Activated CD8-positive, alpha-beta memory T cell treated with anti-CD3 and anti-CD28 coated beads for 1 hour (primary cell): ENCODE measurements at places on chromosomes 4 and X.

DNA sequence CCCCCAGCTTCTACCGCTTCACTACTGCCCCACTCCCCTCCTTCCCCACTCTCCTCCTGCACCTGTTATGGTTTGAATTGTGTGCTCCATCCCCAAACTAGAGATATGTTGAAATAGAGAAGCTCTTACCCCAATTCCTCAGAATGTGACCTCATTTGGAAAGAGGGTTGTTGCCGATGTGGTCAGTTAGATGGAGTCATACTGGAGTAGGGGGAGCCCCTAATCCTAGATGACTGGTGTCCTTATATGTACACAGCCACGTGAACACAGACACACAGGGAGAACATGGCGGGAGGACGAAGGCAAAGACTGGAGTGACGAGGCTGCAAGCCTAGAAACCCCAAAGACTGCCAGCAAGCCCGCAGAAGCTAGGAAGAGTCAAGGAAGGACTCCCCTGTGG is 84.3 kb downstream of the FHDC1 start:
- no peak for DNase-seq

GRCh38 chrX:132837126-132837525 is 121.3 kb downstream of the HS6ST2 start:
- DNase-seq: no peak

DNA sequence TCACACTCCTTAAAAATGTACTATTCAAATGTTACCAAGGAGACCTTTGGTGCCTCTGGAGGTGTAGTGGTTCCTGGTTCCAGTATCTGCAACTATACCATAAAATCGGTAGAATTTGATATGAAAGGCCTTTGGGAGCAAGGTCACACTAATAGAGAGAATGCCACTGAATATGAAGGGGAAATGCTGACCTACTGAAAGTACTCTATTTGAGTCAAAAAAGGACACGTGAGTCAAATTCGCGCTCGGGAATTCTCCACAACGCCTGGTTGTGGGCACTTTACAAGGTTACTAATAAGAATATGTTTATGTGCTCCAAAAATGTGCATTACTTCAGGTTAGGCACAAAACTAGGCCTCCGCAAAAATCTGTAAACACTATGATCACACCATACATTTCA is 39.5 kb upstream of the RELL1 start:
- DNase-seq: no peak

- no peak for DNase-seq
Measured at GRCh38 chr4:170729236-170729635, 639.5 kb upstream of the AADAT start.

GRCh38 chrX:617891-618290 is 12.7 kb upstream of the SHOX start:
- DNase-seq: no peak

GRCh38 chrX:78452356-78452755 is 124.9 kb upstream of the CYSLTR1 start:
- no peak for DNase-seq

DNA sequence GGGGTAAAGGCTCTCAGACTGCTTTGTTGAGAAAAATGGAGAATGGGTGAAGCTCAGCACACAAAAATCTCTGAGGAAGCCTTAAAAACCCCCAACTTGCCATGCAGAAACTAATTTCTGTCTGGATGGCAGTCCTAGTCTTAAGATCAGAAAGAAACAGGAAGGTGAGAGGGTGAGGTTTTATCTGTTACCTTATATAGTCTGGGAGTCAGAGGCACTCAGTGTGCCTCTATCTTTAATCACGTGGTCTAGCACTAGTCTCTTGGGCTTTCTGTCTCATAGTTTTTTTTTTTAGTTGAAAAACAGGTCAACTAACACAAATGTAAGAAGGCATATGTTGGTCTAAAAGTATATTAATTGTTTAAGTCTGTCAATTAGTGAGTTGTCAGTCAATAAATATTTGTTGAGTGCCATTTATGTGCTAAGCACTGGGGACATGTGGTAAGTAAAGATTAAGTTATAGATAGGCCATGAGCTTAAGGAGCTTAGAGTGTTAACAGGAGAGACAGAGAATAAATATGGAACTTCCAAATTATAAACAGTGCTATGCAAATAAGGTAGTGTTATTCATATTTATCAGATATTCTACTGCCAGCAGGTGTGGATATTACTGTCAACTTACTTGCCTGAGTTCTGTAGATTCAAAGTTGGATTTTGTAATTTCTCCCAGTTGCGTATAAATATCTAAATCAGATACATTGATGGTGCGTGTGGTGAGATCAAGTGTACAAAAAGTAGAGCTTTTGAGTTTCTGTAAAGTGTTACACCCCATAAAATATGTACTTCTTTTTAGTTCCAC is 7.0 kb downstream of the CYBB start:
- no peak for DNase-seq

- no peak for DNase-seq
Measured at GRCh38 chr4:4555916-4556315, 14.1 kb upstream of the STX18 start.

DNA sequence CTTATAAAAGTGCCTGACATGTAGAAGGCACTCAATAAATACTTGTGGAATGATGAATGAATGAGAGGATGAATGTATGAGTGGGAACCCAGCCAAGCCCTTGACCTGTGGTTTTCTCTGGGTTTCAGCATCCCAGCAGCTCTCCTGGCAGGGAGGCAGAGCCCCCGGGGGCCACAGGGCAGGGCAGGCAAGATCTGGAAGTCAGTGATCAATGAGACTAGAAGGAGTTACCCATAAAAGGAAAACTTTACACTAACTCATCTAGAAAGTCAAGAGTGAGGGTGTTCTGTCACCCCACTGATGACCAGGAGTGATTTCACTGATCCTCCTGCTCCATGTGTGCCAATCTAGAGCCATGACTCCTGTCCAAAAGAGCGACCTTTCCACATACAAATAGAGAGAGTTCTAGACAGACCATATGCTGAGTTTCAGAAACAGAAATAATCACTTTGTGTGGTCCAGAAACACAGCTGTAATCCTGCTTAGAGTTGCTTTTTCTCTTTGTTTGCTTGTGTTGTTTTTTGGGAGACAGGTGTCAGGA is 37.4 kb downstream of the MGARP start:
- no peak for DNase-seq

- no peak for DNase-seq
Measured at GRCh38 chr4:80189956-80190677, 7.2 kb upstream of the PRDM8 start.

- DNase-seq: no peak
Measured at GRCh38 chrX:40201329-40201885, 103.6 kb upstream of the BCOR start.

- no peak for DNase-seq
Measured at GRCh38 chr4:11746734-11747133, 318.0 kb upstream of the HS3ST1 start.

GRCh38 chr4:147755561-147756295 is 23.8 kb downstream of the ARHGAP10 start:
- no peak for DNase-seq

DNA sequence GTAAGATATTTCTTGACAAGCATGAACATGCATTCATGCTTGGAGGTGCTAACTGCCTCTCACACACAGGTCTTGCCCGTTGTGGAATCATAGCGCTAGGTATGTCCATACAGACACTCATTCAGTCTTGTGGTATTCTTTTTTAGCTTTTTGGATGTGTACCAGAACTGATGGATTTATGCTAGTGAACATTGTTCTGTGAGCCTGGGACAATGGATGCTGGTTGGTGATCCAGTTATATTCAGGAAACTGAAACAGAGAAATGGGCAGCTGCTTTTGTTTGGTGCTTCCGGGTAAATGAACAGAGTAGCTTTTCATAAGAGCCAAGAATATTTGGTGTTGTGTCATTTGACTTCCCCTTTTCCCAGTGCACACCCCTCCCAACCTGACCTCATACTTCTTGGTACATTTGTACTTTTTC is 78.9 kb upstream of the SLC4A4 start:
- DNase-seq: no peak

- no peak for DNase-seq
Measured at GRCh38 chr4:146333187-146333894, 119.0 kb downstream of the REELD1 start.

- no peak for DNase-seq
Measured at GRCh38 chr4:76905521-76905920, 7.6 kb upstream of the SOWAHB start.

DNA sequence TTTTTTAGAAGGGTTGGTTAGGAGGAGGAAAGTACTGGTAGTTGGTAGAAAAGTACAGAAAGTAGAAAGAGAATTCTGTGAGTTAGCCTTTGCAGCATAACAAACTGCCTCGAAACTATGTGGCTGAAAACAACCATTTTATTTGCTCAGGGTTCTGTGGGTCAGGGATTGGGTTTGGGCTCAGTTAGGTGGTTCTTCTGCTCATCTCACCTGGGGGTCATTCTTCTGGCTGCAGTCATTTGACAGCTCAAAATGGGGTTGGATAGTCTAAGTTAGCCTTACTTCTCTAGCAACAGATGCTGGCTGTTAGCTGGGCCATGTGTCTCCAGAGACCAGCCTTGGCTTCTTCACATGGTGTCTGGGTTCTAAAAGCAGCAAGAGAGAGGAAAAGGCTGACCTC is 119.4 kb downstream of the SMIM20 start:
- DNase-seq: no peak

GRCh38 chr4:88953400-88953799 is 103.6 kb downstream of the FAM13A start:
- no peak for DNase-seq

- DNase-seq: no peak
Measured at GRCh38 chrX:1264556-1264955, 4.1 kb upstream of the CSF2RA start.

- DNase-seq: no peak
Measured at GRCh38 chr4:112520598-112521122, 4.7 kb upstream of the NEUROG2 start.

DNA sequence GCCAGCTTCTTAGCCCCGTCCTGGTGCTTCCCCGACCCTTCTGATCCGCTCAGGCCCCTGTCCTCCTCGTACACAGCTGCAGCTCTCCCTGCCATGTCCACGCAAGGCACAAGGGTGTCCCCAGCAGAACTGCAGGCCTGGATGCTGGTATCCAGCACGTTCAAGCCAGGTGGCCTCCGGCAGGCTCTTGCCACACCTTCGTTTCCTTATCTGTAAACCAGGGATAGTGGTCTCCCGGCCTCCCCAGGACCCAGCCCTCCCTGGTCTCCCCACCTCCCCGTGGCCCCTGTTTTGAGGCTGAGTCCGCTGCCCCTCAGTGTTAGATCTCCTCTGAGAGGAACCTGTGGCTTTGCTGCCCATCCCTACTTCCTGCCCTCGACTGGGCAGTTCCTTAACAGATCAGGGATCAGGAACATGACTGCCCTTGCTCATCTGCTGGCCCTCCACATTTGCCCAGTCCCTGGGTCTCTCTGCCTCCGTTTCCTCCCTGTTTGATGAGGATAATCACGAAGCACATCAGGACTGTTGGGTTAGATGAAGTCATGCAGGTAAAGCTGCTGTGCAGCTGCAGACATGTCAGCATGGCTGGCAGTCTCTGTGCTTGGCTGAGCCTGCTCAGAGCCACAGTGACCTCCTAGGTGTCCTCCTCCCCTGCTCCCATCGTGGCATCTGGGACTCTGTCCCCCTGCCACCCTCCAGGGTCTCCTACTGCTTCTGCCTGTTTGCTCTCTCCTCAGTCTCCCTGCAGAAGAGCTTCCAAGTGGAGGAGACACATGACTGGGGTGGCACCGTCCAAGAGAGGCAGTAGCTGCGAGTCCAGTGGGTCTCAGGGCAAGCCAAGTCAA is 32.9 kb downstream of the PIGG start:
- DNase-seq: no peak

GRCh38 chrX:100674705-100675104 is 30.7 kb downstream of the SRPX2 start:
- DNase-seq: no peak

DNA sequence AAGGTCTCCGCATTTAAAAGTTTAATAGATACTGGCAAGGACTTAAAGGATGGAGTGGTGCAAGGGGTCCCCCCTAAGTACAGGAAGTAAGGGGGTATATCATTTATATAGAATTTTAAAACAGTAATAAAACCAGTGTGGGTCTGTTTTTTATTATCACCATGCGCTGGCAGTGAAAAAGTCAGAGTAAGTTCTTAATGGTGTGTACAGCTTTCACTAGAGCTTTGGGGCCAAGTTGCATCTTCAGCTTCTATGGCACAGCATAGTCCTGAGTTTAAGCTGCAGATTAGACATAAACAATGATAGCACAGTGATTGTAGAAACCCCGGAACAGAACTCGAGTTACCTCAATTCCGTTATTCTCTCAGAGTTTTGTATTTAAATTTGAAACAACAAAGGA is 27.6 kb downstream of the RHOH start:
- DNase-seq: no peak

- no peak for DNase-seq
Measured at GRCh38 chr4:26141051-26141721, 179.6 kb upstream of the RBPJ start.

DNA sequence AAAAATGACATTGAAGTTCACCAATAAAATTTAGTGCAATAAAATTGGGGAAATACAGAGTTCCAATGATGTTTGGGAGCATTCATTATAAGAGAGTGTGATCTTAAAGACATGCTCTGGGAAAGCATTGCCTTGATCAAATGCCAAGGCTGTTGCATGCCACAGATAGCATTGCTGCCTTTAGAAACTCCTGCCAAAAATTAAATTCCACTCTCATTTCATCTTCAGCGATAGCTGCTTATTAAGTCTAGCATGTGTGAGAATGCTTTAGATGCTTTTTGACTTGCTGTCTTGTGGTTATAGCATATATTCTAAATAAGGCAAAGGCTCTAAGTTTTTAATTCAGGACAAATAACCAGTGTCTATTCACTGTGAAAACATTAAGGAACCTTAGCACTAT is 49.3 kb downstream of the NPNT start:
- DNase-seq: no peak

DNA sequence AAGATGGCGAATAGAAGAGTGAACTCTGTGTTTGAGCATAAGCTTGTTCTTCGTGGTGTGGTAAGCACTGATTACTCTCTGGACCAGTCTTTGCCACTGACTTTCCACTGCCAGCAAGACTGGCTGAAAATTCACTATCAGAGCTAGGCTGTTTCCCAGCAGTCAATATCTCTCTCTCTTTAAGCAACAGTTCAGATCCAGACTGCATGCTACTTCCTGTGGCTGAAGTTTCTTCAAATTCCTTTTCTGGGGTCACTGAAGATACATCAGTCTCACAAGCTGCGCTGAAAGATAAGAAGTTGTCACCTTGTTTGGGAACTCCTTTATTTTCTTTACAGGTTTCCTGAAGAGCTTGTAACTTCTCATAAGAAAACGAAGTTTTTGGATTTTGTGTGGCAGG is 54.0 kb upstream of the FAM120C start:
- no peak for DNase-seq

DNA sequence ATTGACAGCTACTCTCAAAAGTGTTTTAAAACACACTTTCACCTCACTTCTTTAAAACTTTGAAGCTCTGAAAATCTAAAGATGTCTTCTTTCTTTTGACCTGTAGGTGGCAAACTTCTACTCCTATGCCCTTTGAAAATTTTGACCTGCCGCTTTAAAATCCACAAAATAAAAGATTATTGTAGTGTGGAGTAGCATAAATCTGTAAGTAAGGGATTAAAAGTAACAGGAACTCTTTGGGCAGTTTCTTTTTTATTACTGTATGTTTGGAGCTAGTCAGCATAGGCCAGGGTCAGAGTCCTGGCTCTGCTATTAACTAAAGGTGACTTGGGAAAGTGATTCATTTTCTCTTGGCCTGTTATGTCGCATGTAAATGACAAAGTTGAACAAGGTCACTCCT is 25.5 kb downstream of the BBS12 start:
- DNase-seq: no peak
